ENCODE measurements at places on chromosomes 11 and 22. TPM values are rescaled to one million over a fixed set of nuclear protein-coding genes. Genes with fewer than 3 reads are reported as not detected.
A peak's percentile ranks its signal among the peaks of the same experiment; 100 is the strongest.

Gene PATE4
- total RNA-seq = 0.46 TPM

Gene MAPK1
- total RNA-seq = 26.0 TPM

- ATAC-seq = no peak
Measured at GRCh38 chr11:44580701-44581100, 15.2 kb downstream of the CD82 start.

DNA sequence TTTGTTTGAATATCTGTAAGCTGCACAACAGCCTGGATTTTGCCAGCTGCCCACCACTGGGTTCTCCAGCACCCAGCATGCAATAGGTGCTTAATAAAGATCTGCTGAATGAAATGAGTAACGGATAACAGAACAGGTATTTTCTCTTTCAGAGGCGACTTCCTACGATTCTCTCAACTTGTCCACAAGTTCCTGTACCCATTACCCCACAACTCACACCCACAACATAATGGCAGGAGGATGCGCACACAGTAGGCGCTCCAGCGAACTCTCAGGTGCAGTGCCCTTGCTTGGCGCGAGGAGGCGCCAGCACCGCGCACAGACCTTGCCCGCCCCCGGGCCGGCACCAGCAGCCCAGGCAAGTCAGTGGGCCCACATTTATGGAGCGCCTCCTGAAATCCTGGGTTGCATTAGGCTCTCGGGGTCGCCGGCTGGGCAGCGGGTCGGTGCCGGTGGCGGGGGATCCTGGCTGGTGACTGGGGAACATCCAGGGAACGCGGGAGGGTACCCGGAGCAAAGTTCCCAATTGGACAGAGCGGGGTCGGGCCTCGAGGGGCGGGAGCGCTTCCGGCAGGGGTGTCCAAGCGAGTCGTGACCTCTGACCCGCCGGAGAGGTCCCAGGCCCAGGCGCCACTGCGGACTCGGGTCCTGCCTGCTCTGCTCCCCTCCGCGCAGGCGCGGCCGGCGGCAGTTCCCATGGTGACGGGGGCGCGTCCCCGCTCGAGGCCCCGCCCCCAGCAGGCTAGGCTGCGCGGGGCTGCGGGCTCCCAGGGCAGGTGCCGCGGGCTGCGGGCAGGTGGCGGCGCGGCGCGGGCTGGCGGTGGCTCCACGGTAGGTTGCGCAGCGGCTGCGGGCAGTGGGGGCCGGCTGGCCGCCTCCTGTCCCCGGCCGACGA lies at the start of gene KIAA1671:
Gene KIAA1671, plus strand, starts transcription at position 775 of the 895 bp plus-strand sequence. CDS start 75,284 bp downstream, outside the sequence.
- peak; percentile 89 for ATAC-seq

Gene PHLDA2
- total RNA-seq = 0.98 TPM
